ENCODE measurements at places on chromosomes 1 and 21. TPM values are rescaled to one million over a fixed set of nuclear protein-coding genes. Genes with fewer than 3 reads are reported as not detected.

DNA sequence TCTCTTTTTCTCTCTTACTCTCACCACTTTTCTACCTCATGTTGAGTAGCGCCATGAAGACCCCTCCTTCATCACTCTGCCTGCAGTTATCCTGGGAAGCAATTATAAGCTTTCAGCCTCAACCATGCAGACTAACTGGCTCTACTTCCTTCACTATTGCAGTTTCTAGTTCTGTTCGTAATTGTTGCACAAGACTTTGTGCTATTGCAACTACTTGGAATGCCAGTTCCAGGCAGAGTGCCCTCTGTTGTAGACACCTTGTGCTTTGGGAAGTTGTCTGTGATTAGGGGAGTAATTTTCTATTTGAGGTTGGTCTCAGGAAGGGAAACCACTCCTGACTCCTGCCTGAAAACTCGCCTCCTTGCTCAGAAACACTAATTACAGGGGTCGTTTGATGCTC is 19.4 kb downstream of the PGM1 start:
- DNase-seq = no peak
- no peaks in the 10 kb centered on the region for H3K27me3 ChIP-seq
- H3K4me3 ChIP-seq = no peak overlapping the region
- H3K27ac ChIP-seq = no peak overlapping the region
- H3K4me1 ChIP-seq = peaks cover 3% of the 10 kb centered on the region
- H3K36me3 ChIP-seq = no peaks in the 10 kb centered on the region

DNA sequence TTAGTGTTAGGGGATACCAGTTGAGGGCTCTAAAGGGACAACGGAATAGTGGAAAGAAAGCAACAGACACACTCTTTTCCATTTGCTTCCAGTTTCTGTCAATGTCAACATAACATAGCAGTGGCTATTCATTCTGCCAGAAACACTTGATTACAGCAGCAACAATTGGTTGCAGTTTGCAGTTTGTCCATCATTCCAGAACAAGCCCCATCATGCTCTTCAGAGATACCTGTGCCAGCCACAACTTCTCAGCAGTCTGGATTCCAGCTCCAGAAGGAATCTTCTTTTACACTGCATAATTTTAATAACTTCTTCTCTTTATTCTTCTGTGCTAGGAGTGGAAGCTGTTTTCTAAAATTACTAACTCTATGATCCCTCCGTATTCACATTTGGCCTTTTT is 1521.4 kb downstream of the PLA2G4A start:
- H3K4me3 ChIP-seq = no peak overlapping the region
- DNase-seq = no peak
- no peaks in the 10 kb centered on the region for H3K4me1 ChIP-seq
- no peaks in the 10 kb centered on the region for H3K27me3 ChIP-seq
- no peaks in the 10 kb centered on the region for H3K36me3 ChIP-seq

DNA sequence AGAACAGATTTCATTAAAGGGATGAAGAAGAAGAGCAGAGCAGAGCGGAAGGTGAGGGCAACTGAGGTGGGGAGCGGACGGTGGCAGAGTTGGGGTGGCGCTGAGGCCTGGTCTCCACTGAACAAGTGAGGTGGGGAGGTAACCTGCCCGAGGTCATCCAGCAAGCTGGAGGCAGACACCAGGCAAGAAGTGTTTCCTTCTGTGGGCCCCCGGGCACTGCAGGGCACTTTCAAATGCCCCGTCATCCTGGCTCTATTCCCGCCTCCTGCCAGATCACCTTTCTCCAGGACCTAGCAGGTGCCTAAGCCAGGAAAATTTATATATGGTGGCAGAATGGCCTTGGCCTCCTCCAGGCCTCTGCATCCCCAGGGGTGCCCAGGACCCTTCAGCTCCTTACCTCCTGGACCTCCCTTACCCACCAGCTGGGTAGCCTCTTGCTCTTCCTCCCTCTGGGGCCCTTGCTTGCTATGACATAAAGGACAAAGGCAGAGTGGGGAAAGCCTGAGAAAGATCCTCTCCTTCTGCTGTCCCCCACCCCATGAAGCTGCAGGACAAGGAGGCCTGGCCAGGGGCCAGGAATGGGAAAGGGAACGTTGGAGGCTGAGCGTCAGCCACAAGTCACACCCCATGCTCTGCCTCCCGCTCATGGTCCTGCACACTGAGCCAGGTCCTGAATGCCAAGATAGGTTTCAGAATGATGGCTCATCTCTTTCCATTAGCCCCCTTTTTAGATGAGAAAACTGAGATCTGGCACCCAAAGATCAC is 29.0 kb downstream of the VWA5B1 start:
- no peak overlapping the region for H3K27ac ChIP-seq
- no peaks in the 10 kb centered on the region for H3K36me3 ChIP-seq
- no peaks in the 10 kb centered on the region for H3K27me3 ChIP-seq
- DNase-seq = no peak
- H3K4me3 ChIP-seq = no peak overlapping the region

RPE65 gene
- not detected for total RNA-seq

Measured in testis (tissue), 5 donors.